Hematopoietic multipotent progenitor cell treated with erythropoietin and hydrocortisone succinate and interleukin-3 and kit ligand, for 15 days (in vitro differentiated cells): ENCODE measurements at places on chromosomes 5 and 9.
A peak's percentile ranks its signal among the peaks of the same experiment; 100 is the strongest.

- DNase-seq, result no peak
Measured at GRCh38 chr9:134053941-134054761, 13.7 kb downstream of the BRD3 start.

DNA sequence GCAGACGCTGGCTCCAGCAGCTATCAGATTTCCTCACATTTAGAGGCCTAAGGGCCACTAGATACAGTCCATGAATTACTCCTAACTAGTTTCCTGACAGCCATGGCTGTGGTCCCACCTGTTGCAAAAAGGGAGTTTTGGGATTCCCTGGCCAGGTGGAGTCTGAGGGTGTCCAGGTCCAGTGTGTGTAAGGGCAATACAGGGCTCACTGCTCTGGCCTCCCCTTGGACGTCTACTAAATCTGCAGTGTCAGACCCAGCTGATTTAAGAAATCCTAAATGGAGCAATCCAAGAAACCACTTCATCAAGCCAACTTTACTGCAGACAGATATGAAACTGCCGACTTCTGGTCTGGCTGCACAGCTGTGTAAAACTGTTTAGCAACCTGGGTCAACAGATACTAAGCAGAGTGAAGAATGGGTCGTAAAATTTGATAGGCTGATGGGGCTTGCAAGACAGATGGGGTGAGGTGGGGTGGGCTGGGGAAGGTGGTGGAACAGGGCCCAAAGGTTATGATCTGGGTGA, 116.4 kb downstream of the GADD45G start:
- no peak for DNase-seq

GRCh38 chr9:34988218-34989002, 1.1 kb upstream of the DNAJB5 start:
- no peak for DNase-seq

DNA sequence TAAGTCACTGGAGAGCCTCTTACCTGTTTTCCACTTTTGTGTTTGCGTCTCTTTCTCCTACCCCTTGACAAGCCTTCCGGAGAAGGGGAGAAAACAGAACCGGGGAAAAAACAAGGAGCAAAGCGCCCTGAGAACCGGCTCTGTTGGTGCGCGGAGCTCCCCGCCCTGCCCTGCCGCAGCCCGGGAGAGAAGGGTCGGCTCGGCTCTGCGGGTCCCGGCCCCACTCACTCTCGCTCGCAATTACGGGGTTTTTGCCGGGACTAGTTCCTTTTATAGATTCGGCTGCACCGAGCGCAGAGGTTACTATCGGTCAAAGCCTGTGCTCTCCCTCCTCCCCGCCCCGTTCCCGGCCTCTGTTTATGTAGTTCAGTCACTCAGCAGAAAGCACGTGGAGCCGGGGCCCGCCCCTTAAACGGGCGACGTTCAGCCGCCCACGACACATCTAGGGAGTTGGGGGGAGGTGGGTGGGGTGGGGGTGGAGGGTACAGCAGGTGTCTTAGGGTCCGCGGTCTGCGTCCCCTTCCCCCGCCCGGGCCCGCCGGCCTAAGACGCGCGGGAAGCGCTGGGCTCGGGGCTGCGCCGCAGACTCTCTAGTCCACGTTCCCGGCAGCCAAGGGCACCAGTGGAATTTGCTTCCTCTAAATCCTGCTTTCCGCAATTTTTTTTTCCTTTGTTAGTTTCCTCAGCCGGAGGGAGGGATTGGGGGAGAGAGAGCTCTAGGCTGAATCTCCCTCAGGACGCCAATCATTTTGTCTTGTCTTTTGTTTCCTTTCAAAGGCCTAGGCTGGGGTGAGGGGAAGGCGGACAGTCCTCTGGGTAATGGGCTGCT, at the start of gene ABCA1:
TSS of gene ABCA1 (minus strand) at position 244 of the 829 bp plus-strand sequence. CDS start 24,476 bp downstream, outside the sequence.
- DNase-seq, result peak; percentile 53

- no peak for DNase-seq
Measured at GRCh38 chr9:93110311-93110855, 14.4 kb downstream of the CARD19 start.

DNA sequence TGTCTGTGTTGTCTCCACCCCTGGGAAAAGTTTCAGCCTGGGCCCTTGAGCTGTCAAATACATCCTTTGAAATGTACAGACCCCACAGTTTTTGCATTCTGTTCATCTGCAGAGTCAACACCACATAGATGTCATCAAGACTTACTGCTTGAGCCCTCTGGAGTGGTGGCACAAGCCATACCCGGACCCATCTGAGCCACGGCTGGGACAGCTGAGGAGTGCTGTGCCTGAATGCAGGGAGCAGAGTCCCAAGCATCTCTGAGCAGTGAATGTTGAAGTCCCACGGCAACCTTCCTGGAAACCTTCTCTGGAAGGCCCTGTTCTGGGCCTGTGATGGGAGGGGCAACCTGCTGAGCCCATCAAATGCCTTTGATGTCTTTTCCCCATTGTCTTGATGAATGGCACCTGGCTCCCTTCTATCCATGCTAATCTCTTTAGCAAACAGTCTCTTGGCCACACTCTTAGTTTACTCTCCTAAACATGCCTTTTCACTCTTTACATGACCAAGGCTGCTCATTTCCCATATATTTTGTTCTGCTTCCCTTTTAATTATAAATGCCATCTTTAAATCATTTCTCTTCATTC, 92.5 kb downstream of the ATPSCKMT start:
- no peak for DNase-seq

GRCh38 chr5:176790941-176791340, 19.4 kb upstream of the UNC5A start:
- DNase-seq, result no peak

DNA sequence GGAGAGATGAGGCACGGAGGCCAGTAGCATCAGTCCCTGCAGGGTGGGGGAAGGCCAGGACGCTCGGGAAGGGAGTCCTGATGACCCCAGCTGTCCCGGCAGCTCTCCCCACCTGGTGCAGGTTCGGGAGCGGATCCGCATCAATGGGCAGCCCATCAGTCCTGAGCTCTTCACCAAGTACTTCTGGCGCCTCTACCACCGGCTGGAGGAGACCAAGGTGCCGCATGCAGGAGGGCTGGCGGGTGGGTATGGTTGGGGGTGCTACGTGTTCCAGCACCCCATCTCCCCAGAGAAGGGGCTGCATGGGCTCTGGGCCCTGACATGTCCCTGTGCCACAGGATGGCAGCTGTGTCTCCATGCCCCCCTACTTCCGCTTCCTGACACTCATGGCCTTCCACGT, 4.2 kb downstream of the FPGS start:
- DNase-seq, result no peak

DNA sequence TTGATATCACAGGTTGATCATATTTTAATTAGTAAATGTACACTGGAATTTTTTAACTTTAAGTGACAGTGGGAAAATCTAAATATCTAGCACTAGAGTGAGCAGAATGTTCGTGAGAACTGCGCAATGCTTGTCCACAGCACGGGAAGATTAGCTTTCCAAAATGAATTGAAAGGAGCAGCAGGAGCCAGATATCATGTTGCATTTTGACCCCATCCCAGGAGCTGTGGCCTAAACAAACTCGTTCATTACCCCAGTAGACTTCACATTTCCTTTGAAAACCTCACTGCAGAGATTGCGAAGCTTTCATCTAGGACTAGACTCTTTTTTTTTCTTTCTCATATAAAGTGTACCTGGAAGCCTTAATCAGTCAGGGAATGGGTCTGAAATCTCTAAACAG, 525.8 kb downstream of the CTNND2 start:
- DNase-seq, result no peak

DNA sequence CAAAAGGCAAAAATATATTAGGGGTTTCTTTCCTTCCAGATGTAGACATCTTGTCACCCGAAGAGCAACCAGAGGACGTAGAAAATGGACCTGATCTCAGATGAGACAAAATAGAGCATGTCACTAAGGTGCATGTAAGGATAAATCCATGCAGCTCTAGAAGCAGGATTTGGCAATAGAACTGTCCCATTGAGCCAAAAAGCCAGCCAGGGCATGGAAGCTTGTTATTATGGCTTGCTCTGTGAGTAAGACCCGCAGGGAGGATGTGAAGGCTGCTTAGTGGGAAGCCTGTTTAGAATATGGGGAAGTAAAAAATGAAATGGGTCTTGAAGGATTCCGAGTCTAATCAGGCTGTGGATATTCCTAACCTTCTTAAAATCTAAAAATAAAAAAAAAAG, 165.6 kb upstream of the MPDZ start:
- no peak for DNase-seq

GRCh38 chr9:17520268-17521064, 58.4 kb upstream of the SH3GL2 start:
- no peak for DNase-seq

DNA sequence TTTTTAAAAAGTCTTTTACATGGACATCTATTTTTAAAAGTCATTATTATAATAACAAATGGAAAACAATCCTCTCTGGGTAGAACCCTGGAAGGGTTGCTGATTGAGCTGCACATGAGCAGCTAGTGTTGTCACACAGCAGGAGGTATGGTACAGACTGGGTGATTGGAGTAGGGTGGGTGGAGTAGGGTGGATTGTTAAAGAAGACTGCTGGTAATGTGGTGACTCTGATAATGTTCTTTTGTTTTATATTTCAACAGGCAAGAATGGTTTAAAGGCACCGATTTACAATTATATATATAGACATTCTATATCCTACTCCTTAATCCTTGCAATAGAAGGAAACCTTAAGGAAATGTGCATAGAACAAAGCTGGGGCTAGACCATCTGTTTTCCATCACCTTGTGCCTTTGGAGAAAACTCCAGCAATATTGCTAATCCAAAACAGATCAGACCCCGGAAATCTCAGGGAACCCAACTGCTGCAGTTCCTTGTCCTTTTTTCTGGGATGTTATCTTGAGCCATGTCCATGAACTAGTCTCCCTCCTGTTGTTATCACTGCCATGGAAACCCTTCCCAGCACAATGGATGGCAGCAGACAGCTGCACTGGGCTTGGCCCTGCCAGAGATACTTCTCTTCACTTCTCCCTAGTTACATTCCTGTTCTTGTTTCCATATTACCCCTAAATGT, 129.7 kb downstream of the YIPF5 start:
- no peak for DNase-seq

DNA sequence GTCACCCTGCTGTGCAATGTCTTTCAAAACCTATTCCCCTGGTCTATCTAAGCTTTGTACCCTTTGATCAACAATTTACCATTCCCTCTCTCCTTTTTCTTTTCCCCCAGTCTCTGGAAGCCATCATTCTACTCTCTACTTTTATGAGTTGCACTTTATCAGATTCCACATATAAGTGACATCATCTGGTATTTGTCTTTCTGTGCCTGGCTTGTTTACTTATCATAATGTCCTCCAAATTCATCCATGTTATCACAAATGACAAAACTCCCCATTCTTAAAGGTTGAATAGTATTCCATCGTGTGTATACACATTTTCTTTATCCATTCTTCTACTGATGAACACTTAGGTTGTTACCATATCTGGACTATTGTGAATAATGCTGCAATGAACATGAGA, 344.2 kb upstream of the CCNH start:
- DNase-seq, result no peak

DNA sequence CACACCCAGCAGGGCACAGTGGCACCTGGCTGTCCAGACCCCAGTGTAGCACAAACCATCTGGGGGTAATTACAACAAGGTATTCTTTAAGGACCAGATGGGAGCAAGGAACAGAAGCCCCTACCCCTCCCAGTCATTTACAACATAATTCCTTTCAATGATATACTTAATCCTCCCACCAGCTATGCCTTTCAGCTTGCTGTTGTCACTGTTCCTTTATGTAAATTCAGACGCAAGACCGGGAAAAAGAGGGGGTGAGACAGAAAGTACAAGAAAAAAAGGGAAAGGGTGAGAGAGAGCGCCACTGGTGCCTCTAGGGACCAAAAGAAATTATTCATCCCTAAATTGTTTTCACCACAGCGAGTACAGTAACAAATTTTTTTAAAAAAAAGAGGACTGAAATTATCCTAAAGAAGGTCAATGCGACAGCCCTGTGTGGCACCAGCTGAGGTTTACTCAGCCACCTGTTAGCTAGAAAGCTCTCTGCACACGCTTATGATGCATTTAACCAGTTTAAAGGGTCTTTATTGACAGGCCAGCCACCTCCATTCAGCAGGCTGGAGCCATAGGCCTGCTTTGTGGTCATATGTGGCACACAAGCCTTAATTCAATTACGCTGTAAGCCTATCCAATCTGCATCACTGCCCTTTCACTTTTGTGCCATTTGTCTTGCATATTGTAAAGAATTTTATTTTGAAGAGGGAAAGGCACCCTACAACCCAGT, 210.2 kb upstream of the ISL1 start:
- DNase-seq, result no peak

- DNase-seq, result no peak
Measured at GRCh38 chr5:80438739-80439138, 30.9 kb downstream of the ZFYVE16 start.
